Hypothalamus (tissue), 51 donors: ENCODE measurements at places on chromosomes 7 and 10.

DNA sequence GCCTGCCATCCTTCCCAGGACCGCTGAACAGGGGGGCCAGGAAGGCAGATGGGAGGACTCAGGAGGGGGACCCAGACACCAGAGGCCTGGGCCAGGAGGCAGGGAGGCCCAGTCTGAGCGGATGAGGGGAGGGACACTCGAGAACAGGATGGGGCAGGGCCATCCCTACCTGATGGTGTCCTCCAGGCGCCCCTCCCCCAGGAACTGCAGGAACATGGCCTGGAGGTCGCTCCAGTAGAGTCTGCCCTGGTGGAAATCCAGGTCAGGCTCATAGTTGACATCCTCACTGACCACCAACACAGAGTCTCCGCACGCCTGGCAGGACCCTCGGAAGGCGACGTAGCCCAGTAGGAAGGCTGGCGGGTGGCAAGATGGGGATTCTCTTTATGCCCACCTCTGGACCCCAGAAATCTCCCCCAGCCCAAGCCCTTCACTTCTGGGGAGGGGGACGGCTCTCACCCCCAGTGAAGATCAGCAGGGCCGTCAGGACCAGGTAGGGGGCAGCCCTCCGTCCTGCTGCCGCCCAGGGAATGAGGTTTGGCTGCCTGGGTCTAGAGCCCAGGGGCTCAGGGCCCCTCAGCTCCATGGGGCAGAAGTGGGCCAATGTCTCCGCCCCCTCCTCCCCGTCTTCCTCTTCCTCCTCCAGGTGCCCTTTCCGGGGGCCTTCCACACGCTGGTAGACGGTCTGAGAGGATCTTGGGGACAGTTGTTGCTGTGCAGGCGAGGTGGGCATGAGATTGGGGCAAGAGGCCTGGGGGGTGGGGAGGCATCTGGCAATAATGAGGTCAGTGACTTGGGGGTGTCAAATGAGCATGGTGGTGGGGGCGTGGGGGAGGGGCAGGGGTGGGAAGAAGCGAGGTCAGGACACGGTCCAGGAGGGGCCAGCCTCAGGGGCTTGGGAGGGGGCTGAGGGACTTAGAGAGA is 573 bp downstream of the TFR2 start:
- no peak for DNase-seq

DNA sequence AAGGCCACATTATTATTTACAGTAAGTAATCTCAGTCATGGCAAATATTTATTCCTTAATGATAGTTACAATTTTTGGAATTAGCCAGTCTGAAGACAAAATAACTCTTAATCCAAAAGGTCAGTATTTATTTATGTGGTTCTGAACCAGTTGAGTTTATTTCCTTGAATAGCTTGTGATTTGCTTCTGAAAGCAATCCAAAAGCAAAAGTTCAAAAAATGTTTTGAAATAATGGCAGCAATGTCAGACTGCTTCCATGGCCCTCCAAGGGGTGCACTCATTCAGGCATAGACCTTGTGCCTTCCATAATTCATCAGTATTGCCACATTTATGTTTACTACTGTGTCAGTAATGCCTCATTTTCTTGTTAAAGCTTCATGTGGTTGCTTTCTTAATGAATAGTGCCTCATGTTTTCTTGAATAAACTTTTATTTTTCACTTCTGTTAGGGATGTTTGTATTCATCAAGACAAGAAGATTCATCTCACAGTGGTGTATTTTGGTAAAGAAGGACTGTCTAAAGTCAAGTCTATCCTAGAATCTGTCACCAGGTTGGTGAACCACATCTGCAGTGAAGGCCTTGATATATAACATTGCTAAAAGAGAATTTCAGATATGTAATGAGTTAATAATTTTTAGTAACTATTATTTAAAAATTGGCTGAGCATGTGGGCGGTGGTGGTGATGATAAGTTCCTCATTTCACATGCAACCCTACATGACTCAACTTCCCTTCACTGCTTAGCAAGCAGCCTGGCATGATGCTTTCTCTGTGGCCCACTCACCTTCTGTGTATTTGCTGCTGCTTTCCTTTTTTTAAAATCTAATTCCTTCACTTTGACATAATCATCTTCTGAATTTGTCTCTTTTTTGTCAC is 22.0 kb downstream of the CSGALNACT2 start:
- DNase-seq: no peak

DNA sequence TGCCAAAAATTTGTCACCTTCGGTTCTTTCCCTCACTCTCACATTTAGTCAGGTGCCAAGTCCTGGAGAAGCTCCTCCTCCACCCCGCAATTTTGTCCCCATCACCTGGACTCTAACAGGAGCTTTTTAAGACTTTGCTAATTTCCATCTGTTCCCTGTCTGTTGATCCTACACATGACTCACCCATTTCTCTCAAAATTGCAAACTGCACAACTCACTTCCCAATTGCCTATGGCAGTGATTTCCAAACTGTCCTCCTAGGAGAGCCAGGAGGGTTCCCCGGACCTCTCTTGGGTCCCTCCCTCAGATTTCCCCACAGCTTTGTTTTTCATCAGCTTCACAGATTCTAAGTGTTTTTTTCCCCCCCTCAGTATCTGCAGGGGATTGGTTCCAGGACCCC is 120.3 kb downstream of the WNT2 start:
- no peak for DNase-seq

GRCh38 chr7:113175525-113176104 is 57.3 kb upstream of the SMIM30 start:
- DNase-seq: no peak

- DNase-seq: no peak
These were observed 141.1 kb downstream of the ELFN1 start for GRCh38 chr7:1810961-1811849.

DNA sequence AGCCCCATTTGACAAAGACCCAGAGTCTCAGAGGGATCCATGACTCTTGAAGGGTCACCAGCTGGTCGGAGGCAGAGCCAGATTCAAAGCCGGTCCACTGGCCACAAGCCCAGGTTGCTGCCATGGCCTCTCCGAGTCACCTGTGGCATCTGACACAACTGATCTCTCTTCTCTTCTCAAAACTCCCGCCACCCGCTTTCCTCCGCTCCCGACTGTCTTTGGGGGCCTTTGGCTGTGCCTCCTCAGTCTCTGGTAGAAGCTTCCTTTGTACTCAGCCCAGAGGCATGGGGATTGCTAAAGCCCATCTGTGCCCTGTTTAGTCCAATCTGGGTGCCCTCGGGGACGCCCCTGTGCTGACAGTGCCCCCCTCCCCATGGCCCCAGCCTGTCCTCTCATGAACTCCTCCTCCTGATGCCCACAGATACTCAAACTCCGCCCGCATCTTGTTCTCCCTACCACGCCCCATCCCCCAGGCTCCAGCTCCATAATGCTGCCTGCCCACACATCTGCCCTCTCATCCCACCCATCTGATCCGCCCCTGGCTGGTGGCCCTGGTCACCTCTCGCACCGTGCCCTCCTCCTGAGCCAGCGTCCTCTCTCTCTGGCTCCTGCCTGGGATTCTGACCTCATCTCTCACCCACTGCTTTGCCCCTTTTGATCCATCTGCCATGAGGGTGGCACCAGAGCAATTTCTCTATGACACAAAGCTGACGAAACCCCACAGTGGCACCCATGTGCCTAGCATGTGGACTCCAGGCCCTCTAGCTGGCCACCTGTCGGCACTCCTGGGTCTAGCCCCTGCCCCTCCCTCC is 150.6 kb downstream of the SLIT1 start:
- DNase-seq: no peak

- DNase-seq: no peak
These were observed 22.3 kb downstream of the COX15 start for GRCh38 chr10:99709480-99710229.

GRCh38 chr10:100655326-100655759 is 90.0 kb upstream of the PAX2 start:
- no peak for DNase-seq

GRCh38 chr7:43824963-43825362 is 44.4 kb downstream of the MRPS24 start:
- DNase-seq: no peak

- DNase-seq: no peak
These were observed 196.1 kb upstream of the TCF7L2 start for GRCh38 chr10:112753961-112754411.

- DNase-seq: no peak
These were observed 4.7 kb upstream of the UNCX start for GRCh38 chr7:1227814-1228544.

GRCh38 chr7:131046246-131046645 is 281.4 kb upstream of the MKLN1 start:
- no peak for DNase-seq

GRCh38 chr7:24721481-24722001 is 35.7 kb downstream of the GSDME start:
- no peak for DNase-seq

DNA sequence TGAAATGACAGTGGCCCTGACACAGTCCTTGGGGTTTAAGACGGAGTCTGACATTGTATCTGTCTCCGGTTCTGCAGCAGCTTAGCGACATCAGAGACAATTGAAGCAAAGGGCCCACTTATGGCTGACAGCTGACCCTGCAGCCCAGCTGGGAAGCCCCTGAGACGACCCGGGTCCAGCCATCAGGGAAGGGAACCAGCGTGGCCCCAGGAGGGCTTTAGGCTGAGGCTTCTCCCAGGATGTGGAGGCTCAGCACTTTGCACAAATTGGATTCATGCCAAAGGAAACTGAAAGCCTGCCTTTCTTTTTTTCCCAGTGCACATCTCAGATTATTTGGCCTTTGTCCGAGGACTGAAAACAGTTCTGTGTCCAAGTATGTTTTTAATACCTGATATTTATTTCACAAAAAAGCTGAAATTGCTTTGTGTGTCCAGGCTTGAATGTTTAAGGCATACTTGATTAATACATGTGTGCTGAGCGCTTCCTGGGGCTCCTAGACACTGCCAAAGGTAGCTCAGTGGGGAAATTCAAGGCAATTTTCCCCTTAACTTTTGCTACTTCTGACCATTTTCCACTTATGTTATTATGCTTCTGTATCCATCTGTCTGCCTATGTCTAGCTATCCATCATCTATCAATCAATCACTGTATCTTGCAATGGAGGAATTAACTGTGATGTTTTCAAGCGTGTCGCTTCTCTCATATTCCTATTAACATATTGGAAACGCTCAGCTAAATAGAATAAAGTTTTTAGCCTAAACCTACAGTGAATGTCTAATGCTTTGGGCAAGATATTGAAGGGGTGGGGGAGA is 34.8 kb downstream of the KLF6 start:
- DNase-seq: no peak

- no peak for DNase-seq
These were observed 835 bp upstream of the DGKI start for GRCh38 chr7:137847568-137848050.

GRCh38 chr10:79349766-79350406 is 2.6 kb downstream of the PPIF start:
- DNase-seq: no peak

DNA sequence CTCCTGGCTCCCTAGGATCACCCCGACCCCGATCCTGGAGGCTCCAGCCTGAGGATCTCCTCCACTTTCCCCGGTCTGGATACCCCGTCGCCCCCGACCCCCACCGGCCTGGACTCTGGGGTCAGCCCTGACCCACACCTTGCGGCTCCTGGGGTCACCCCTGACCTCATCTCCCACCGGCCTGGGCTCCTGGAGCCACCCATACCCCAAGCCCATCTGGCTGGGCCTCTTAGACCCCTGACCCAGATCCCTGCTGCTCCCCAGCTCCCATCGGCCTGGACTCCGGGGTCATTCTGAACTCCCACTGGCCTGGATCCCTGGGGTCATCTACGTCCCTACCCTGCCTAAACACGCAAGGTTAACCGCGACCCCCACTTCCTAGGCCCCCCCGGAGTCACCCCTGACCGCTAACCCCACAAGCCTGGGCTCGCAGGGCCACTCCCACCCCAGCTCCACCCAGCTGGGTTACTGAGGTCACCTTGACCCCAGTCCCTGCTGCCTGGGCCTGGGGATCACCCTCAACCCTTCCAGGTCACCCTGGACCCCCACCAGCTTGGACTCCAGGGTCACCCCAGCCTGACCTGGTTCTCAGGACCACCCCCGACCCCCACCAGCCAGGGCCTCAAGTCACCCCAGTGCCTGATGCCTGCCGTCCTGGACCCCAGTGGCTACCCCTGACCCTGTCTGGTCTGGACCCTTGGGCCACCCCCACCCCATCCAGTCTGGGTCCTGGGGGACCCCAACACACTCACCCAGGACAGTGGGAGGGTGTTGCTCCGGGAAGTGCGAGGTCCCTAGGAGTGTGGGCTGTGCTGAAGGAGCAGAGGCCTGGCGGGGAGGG is 1.2 kb downstream of the FOXK1 start:
- no peak for DNase-seq

DNA sequence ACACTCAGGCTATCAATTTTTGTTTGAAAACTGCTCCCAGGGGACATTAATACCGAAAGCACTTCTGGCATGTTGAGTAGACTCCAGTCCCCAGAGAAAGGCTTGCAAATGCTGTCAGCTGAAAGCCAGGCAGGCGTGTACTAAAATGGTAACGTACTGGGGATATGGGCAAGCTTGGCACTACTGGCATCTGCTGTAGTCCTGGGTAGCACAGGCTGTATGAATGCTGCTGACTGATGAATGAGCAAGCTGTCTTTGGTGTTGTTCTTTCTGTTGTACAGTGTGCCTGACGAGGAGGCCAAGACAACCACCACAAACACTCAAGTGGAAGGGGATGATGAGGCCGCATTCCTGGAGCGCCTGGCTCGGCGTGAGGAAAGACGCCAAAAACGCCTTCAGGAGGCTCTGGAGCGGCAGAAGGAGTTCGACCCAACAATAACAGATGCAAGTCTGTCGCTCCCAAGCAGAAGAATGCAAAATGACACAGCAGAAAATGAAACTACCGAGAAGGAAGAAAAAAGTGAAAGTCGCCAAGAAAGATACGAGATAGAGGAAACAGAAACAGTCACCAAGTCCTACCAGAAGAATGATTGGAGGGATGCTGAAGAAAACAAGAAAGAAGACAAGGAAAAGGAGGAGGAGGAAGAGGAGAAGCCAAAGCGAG is 53.5 kb upstream of the AGBL3 start:
- DNase-seq: no peak

- DNase-seq: no peak
These were observed 2.7 kb downstream of the BAG3 start for GRCh38 chr10:119653916-119654315.

GRCh38 chr10:42887734-42888503 is 105.3 kb downstream of the BMS1 start:
- no peak for DNase-seq

DNA sequence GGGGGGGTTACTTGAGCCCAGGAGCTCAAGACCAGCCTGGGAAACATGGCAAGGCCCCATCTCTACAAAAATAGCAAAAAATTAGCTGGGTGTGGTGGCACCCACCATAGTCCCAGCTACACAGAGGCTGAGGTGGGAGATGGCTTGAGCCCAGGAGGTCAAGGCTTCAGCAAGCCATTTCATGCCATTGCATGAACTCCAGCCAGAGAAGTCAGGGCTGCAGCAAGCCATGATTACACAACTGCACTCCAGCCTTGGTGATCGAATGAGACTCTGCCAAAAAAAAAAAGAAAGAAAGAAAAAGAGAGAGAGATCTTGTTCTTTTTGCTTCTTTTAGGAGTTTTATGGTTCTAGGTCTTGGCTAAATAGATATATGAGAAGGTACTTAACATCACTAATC is 200.2 kb upstream of the PHYHIPL start:
- DNase-seq: no peak
